Activated naive CD8-positive, alpha-beta T cell treated with anti-CD3 and anti-CD28 coated beads, Interleukin-2, amount 50 U/mL, for 16 hours (primary cell): ENCODE measurements at places on chromosomes 3 and 15.

DNA sequence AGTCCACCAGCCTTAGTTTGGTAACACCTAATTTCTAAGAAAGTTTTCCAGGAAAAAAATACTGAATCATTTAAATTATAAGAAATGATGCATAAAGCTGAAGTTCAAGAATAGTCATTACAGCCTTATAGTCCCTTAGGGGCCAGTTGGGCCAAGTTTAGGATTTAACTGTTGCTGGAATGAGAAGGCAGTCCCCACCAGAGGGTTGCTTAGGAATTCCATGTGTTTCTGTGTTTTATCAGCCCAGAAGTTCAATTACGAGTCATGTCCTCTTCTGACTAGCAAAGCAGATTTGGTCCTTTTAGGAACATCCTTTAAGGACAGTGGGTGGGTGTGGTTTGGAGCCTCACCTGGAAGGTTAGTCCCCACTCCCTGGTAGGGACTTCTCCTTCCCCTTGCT, 57.0 kb upstream of the NR2E3 start:
- no peak for DNase-seq

DNA sequence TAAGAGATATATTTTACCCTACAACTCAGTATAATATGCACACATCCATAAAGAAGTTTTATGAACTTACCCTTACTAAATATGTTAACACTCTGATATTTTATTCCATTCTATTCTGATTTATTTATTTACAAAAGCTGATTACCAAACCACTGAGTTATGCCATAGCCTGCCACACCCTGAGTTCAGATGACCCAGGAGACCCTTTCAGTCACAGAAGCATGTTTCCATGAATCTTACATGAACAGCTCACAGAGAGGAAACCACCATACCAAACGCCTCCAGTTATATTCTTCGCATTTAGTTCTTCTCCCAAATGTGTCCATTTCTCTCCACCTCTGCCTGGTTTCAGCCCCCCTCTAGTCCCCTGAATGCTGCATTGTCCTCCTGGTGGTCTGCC, 103.5 kb downstream of the SEMA5B start:
- no peak for DNase-seq

DNA sequence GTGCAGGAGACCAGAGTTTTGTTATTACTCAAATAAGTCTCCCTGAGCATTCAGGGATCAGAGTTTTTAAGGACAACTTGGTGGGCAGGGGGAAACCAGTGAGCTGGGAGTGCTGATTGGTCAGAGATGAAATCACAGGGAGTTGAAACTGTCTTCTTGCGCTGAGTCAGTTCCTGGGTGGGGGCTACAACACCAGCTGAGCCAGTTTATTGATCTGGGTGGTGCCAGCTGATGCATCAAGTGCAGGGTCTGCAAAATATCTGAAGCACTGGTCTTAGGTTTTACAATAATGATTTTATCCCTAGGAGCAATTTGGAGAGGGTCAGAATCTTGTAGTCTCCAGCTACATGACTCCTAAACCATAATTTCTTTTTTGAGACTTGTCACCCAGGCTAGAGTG, 13.8 kb upstream of the ZNF662 start:
- no peak for DNase-seq

- no peak for DNase-seq
Observed at GRCh38 chr3:49015765-49016164, 2.6 kb downstream of the DALRD3 start.

DNA sequence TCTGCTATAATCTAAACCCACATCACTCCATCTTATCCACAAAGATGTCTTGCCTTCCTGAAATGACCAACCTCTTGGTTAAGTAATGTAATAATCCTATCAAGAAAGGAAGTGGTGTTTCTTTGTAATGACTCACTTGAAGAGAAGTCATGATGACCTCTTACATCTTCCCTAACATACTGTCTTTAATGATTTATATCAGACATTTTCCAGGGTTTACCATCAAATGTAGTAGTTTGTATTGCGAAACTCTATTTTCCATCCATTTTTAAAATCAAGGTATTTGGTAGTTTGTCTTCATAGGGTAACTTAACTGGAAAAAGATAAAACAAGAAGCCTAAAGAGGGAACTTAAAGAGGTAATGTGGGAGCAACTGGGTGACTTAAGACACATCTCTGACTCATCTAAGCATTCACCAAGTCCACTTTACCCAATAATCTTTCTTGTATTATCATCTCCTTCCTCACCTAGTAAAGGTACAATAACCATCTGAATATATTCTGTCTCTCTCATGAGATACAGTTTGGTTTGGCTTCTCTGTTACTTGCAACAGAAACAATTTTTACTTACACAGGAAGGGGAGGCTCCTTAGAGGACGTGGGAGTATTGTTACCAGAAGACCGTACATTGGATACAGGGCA, 5.7 kb upstream of the MAPK6 start:
- DNase-seq, result no peak

DNA sequence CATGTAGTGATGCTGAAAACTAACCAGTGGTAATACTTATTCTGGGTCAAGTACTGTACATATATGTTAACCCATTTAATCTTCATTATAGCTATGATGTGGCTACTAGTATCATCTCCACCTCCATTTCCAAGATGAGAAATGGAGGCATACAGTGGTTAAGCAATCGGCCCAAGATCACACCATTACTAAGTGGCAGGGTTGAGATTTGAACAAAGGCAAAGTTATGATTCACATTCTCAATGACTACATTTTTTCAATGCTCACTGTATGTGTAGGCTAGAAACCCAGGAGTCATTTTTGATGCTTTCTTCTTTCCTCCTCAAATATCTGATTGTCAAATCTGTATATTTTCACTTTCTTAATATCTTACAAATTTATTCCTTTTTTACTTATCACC, 30.2 kb downstream of the ABI3BP start:
- no peak for DNase-seq

GRCh38 chr3:19348941-19349564, 200.7 kb downstream of the KCNH8 start:
- DNase-seq, result no peak

- no peak for DNase-seq
Observed at GRCh38 chr15:68989541-68990230, 24.8 kb upstream of the NOX5 start.

DNA sequence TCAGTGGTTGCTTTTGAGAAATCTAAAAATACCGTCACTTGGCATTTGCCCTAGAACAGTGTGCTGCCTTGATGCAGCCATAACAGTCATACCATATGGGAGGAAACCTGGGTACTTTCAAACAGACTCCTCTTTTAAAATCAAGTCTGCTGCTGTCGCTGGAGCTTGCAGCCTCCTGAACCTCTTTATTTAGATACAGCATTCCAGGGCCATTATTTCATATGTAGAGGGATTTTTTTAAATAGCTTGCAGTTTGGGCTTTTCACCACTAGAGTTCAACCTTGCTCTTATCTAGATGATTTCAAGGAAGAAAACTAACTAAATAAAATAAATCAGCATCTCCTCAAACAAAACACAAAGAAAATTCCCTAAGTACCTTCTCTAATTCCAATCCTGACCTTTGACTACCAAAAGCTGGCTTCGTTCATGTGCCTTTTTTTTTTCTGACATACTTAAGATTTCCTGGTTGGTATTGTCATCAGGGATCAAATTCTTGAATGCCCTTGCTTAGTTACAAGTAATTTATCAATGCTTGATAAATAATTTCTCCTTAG, 111.6 kb downstream of the KBTBD8 start:
- no peak for DNase-seq

GRCh38 chr3:4720316-4721075, 227.3 kb downstream of the ITPR1 start:
- no peak for DNase-seq

DNA sequence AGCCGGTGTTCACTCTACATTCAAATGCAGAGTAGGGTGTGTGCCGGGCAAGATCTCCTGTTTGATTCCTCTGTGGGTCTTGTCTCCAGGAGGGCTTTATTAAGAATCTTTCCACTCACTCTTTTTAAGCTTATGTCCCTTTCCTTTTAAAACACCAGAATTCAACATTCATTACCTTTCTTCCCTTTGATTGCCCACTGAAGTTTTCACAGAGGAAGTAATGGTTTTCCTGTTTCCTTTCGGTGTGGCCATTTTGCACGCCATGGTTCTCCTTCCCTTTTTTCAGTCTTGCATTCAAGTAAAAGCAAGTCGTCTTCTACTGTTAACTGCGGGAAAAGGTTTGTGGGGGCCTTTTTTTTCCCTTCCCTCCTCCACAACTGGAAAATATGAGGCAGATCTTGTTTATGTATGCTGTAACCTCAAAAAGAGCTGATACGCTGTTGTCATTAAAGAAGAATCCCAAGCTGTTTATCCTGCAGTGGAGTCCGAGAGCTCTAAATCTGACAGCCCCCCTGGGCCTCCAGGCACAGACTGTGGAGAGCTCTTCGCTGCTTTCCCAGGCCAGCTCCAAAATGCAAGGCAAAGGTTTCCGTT, 40.5 kb downstream of the FILIP1L start:
- no peak for DNase-seq

DNA sequence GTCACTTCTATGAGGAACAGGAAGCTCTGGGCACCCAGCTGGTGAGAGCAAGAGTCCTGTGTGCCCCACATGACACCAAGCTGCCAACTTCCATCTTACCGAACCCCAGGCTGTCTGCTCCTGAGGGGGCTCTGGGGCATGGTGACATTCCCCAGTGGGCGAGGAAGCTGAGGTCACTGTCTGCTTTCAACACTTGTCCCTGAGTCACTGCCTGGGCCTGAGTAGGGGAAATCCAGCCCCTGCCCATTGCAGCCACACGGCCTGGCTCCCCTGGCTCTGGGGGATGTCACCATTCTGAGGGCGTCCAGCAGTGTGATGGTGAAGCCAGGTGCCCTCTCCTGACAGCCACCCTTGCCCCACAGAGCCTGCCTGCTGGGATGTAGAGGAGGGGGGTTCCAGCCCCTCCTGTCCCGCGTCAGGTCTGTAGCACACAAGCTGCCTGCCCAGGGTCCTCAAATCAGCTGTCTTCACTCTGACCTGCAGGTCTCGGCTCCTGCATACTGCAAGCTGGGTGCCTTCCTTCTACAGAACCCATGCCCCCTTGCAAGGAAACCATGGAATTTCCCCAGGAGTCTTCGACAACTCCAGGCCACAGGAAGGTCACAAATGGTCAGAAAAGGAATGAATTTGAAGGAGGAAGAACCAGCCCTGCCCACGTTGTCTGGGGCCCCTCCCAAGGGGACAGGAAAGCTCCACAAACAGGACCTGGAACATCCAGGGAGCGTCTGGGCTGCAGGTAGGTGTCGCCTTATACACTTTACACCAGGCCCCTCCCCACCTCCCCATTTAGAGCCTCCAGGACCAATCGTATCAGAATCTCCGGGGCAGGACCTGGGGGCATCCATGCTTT, 69.9 kb upstream of the GATM start:
- DNase-seq, result no peak

GRCh38 chr15:63573533-63573932, 23.7 kb upstream of the FBXL22 start:
- no peak for DNase-seq

GRCh38 chr15:31556494-31557150, 230.0 kb downstream of the KLF13 start:
- DNase-seq, result no peak

DNA sequence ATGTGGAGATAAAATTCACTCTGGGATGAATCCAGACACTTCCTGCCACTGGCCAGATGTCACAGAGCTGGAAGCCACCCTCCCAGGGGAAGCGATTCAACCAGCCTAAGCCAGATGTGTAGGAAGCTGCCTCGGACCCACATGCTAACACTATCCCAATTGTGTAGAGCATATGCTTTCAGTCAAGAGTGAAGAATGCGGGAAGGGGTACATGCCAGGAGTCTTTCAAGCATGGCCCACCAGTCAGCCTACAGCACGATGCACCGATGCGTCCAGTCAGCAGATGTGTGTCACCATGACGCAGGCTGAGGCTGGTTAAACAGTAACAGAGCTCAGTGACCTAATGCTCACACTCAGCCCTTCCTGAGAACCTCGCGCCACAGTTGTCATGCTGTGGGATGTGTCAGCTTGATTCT, 38.8 kb upstream of the BNC1 start:
- DNase-seq, result no peak

DNA sequence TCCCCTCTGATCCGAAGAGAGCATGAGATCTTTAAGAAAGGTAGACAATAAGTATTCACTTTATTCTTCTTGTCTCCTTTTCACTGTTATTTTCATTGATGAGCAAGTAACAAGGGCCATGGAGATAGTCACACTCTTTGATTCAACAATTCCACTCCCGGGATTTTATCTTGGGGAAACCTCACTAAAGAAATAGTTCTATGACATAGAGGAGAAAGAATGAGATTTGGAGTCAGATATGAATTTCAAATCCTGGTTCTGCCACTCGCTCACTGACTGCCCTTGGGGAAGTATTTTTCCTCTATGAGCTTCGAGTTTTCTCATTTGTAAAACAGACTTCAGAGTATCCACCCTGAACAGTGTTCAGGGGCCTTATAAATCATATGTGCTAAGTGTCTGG, 514.6 kb downstream of the NLGN1 start:
- DNase-seq, result no peak

DNA sequence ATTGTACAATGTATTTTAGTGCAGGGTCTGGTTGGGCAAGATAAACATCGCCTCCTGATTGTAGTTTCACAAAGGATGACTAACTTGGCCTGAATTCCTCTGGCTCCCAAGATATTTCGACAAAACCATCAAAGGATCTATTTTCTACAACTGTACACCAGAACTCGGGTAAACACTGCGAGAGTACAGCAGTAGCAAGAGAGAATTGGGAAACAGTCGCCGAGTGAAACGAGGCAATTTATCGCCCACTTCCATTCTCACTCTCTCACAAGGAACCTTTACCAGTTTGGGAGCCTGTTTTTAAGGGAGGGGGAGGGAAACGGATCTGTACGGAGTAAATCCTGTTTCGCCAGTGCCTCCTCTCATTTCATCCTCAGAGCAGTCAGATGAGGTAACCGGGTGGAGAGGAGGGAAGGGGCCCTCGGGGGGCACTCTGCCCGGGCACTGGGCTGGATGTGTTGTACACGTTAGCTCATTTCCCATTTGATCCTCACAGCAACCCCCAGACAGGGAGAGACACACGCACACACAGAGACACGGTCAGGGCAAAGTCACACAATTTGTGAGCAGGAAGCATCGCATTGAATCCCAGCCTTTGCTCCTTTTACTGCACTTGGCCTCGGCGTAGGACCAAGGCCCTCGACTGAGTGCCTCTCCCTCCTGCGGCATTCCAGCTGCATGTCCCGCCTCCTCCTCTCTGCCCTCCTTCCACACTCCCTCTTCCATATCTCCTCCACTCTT, 120.1 kb downstream of the LIPC start:
- DNase-seq, result no peak

GRCh38 chr3:48607519-48607918, 1.9 kb downstream of the UQCRC1 start:
- DNase-seq, result no peak

GRCh38 chr3:151789853-151790463, 24.0 kb upstream of the AADAC start:
- DNase-seq, result no peak

GRCh38 chr3:184678317-184679055, 33.4 kb downstream of the MAGEF1 start:
- DNase-seq, result no peak

DNA sequence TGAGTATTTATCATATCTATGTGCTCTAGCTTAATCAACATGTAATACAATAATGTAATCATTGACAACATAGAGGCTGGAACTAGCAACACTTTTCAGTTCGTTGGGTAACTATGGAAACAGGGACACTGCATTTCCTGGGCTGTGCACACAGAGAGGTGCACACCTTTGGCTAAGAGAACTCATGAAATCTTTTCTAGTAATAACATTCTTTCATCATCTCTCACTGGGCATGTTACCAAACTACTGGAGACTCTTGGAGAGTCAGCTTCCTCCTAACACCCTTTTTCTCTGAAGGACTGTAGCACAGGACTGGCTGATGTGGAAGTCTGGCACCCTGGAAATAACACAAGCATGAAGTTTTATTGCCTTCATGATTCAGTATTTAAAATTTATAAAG, 135.6 kb downstream of the KCNMB2 start:
- no peak for DNase-seq

GRCh38 chr15:40952301-40952900, 870 bp upstream of the CHAC1 start:
- no peak for DNase-seq
